ENCODE measurements at places on chromosomes 12 and 14. TPM values are rescaled to one million over a fixed set of nuclear protein-coding genes. Genes with fewer than 3 reads are reported as not detected.

Gene TSPAN19
- 0.35 TPM for total RNA-seq

Gene ANKS1B
- total RNA-seq, result not detected

Gene STON2
- 3.4 TPM for total RNA-seq

Gene SERPINA10
- not detected for total RNA-seq

Gene ERP29
- total RNA-seq, result 56.3 TPM
